Activated CD8-positive, alpha-beta memory T cell treated with anti-CD3 and anti-CD28 coated beads for 24 hours (primary cell): ENCODE measurements at places on chromosomes 6 and 20.

GRCh38 chr6:1267790-1268762 lies 43.8 kb upstream of the FOXQ1 start:
- no peak for DNase-seq

- DNase-seq = no peak
These were observed 18.7 kb downstream of the NANP start for GRCh38 chr20:25605148-25605547.

DNA sequence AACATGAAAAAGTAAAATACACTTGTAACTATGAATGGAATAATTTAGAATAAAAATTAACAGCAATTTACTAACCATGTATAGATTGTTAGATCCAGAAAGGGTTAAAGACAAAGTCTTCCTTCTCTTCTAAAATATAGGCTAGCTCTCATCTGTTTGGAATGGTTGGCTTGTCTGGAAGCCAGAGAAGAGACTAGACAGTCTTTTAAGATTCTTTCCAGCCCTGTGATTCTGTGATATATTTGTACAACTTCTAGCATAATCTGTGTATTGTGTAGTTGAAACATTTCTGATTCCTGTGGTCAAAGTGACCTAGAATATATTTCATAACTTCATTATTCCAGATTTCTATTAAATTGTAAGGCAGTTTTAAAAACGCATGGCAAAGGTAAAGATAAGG lies 196.6 kb downstream of the UST start:
- DNase-seq = no peak

- no peak for DNase-seq
These were observed 92.4 kb downstream of the PPP1R14C start for GRCh38 chr6:150235218-150235617.

DNA sequence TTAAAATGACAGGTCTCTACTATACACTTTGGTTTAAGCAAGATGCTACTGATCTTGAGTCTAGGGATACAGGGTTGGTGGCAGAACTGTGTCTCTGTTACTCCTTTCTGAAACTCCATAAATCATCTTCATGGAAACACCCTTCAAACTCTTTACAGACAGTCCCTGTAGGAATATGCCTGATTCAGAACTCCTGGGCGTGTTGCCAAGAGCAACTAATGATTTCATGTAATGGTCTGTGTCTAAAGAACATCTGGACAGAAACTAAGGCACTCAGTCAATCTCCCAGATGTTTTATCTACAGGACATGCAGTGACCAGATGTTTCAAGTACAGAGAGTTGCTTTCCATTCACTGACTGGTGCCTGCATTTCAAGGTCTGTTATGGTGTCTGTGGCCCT lies 464.4 kb upstream of the CHD6 start:
- DNase-seq = no peak

GRCh38 chr6:125597411-125598253 lies 151.8 kb upstream of the HEY2 start:
- no peak for DNase-seq

GRCh38 chr20:33685328-33686099 lies 671 bp downstream of the E2F1 start:
- DNase-seq = peak; percentile 86

DNA sequence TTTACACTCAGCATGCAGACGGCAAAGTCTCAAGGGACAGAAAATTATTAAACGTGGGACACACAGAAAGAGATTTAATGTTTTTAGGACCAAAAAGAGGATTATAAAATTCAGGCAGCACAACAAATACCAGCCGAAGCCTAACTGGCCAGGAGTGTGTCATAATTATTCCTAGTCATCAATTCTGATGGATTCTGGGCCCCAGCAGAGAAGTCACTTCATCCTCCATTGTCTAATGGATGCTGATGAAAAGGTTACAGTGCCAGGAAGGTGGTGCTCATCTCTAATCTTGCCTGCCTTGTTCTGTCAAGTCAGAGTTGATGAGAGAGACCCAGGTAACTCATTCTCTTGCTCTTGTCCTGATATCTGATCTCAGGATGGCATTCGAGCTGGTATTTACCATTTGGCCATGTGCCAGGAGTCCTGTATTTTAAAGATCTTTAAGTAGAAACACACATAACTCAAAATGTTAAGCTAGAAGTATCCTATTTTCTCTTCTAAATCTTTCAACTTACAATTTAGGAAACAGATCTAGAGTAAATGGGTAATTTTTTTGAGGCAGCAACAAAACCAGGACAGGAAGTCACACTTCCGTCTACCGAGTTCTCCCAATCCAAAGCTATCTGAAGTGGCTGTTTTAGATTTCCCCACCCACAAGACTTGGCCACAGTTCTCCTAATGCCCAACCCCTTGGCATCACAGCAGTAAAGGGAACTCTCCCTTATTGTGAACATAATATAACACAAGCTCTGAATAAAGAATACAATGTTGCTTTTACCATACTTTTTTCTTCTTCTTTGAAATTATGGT lies 50.0 kb downstream of the ADAT2 start:
- no peak for DNase-seq

- DNase-seq = no peak
These were observed 4.4 kb upstream of the TMEM14A start for GRCh38 chr6:52666523-52666922.

- no peak for DNase-seq
These were observed 304.7 kb downstream of the SOX4 start for GRCh38 chr6:21898107-21898796.

GRCh38 chr20:59398537-59399205 lies 98.3 kb downstream of the EDN3 start:
- DNase-seq = no peak

DNA sequence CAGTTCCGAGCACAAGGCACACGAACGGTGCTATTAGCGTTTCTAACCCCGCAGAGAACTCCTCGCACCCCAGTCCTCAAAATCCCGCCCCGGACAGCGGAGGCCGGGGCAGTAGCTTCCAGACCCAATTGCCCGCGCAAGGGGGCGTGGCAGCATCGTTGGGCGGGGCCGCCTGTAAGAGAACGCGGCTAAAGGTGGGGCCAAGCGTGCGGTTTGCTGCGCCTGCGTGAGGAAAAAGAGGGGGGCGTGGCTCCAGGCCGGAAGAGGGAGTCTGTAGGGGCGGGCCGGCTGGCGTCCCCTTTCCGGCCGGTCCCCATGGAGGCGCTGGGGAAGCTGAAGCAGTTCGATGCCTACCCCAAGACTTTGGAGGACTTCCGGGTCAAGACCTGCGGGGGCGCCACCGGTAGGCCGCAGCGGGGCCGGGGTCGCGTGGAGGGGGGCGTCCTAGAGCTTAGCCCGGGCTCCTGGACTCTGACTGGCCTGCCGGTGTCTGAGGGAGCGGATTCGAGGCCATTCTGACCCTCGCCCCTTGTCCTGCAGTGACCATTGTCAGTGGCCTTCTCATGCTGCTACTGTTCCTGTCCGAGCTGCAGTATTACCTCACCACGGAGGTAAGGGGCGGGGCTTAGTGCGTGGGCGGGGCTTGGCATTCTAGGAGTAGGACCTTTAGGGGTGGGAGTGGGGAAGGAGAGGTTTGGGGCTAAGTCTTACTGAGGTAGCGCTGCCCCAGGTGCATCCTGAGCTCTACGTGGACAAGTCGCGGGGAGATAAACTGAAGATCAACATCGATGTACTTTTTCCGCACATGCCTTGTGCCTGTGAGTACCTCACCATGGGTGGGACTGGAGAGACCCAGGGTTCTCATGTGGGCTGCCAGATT lies at the start of gene ERGIC3:
ERGIC3 (plus strand) TSS at position 296 of the 880 bp plus-strand sequence; CDS start at position 316, 20 bp downstream.
- DNase-seq = peak; percentile 98

DNA sequence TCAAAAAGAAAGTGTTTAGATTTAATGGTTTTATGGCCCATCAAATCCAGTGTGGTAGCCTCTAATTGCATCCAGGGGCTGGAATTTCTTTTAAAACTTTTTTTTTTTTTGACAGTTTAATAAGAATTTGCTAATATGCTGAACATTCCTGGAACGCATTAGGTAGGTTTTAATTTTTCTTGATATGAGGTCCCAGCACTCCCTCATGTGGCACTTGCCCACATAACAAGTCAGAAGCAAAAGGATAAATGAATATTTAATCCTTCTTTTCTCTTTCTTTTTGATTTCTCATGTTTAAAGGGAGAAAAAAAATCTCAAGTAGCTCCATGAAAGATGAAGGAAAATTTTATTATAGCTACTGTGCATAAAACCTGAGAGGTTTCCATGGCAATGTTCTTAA lies 13.5 kb downstream of the HAO1 start:
- no peak for DNase-seq

- DNase-seq = no peak
These were observed 248.2 kb downstream of the KHDC1L start for GRCh38 chr6:72977114-72977513.

DNA sequence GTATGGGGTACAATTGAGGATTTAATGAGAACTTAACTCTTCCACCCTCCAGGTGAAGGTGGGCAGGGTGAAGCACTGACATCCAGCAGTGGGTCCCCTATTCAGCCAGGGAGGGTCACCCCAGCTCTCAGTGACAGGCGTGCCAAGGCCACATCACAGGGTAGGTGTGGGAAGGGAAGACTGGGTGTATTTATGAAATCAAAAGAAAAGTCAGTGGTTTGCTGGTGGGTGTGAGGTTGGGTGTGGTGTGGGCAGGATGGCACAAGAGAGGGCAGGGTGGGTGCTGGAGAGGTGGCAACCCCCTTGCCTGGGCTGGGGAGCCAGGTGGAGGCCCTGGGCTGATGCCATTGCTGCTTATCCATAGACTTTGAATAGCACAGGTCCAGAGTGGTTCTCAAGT lies 16.6 kb downstream of the SYNDIG1 start:
- DNase-seq = no peak

GRCh38 chr20:44594730-44595129 lies 12.4 kb downstream of the PKIG start:
- no peak for DNase-seq

DNA sequence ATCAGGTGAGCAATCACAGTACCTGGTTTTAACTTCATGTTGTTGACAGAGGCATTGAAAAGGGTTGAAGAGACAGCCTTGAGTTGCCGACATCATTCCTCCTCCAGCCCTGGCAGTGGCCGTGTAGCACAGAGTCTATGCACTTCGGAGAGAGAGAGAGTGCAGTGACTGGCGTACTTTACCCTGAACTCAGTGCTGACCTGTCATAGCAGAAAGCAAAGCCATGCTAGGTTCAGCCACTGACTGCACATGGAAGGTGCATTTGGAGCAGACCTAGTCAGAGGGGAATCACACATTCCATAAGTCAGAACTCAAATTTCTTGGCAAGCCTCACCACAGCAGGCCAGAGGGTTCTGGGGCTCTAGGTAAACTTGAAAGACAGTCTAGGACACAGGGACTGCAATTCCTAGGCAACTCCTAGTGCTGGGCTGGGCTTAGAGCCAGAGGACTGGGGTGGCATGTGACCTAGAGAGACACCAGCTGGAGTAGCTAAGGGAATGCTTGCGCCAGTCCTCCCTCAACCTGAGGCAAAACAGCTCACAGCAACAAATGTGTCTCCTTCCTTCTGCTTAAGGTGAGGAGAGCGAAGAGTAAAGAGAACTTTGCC lies 69.1 kb downstream of the ELOVL4 start:
- no peak for DNase-seq

- DNase-seq = no peak
These were observed 16.3 kb downstream of the COL21A1 start for GRCh38 chr6:56230976-56231566.

DNA sequence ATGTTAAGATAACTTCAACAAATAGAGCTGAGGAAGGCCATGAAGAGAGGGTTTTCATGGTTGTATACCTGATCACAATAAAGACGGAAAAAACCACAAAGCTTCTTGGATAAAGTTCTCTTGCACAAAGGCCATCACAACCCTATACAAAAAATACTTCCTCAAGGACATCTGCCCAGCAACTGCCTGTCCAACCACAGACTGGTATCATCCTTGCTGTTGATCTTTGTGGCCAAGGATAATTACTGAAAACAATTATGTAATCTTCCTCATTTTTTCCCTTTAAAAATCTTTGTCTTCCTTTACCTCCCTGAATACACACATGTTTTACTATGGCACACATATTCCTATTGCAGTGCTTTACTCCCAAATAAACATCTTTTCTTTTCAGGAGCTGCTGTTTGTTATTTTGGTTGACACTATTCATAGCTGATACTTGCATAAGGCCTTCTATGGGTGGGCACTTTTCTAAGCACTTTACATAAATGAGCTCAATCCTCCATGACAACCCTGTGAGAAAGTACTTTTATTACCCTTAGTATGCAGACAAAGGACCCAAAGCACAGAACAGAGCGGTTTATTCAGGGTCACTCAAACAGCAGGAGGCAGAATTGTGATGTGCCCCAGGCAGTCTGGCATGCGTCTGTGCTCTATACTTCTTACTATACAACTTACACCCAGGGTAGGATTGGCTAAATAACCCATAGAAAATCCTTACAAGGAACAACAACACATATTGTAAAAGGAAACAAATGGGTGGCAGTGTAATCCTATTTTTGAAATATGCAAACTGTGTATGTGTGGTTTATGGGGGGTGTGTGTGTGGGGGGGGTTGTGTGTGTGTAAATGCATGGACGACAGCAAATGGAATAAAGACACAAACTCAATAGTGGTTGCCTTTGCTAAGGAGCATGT lies 35.1 kb downstream of the SNRNP48 start:
- DNase-seq = no peak

DNA sequence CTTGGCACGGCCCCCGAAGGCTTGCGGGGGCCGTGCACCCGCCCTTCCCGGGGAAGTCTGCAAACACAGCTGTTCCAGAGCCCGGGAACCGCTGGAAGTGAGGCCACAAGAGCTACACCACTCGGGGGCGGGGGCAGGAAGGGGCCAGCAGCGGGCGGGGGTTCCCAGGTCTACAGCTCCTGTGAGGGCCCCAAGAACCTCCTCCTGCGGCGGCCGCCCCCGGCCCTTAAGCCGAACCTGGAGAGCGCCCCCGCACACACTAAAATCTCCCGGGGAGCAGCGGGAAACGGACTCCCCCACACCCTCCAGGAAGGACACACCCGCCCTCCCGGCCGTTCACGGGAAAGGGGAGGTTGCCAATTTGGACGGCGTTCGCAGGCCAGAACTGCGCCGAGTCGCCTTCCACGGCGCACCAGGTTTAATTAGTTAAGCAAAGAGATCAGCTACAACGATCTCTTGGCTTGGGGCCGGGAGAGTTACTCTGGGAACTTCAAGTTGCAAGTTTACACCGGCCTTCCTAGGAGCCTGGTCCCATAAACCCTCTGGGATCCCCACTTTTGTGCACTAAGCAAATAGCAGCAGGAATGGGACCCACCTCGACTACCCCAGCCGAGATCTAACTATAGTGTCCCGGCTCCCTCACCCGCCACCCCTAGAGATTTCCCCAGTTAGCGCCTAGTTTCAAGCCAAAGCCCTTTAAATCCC lies 1.7 kb downstream of the JAG1 start:
- no peak for DNase-seq

DNA sequence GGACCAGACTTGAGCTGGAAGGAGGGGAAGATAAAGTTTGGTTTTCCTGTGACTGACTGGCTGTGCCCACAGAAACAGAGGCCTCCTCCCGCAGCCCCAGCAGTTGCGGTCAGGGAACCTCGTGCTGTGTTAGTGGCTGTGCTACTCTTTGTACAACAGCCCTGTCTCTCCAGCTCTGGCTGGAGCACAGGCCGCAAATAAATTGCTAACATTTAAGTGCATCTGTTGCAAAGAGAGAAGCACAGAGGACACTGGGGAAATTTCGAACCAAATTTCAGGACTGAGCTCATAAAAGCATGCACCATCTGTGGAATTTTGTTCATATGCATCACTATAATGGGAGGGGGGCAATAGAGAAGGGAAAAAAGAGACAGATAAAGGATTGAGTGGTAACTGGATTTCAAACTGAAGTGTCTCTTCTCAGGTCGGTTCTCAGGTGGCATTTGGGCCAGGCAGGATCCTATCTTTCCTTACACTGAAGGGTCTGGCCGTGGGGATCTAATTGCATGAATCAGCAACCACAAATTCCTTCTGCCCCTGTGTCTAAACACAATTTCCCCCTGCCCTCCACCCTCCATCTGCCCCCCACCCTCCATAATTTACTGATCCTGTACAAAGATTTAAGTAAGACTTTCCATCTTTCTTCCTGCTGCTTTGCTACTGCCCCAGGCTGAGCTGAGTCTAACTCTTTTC lies 88.9 kb upstream of the ATXN1 start:
- no peak for DNase-seq
